Stimulated activated CD8-positive, alpha-beta memory T cell treated with anti-CD3 and anti-CD28 coated beads, Interleukin-2, amount 100 ng/mL, for 48 hours (primary cell): ENCODE measurements at places on chromosomes 11 and 22.

- no peak for DNase-seq
Measured at GRCh38 chr11:33564856-33565453, 135.7 kb downstream of the C11orf91 start.

- peak; percentile 38 for DNase-seq
Measured at GRCh38 chr11:75577207-75577606, 15.2 kb downstream of the SERPINH1 start.

DNA sequence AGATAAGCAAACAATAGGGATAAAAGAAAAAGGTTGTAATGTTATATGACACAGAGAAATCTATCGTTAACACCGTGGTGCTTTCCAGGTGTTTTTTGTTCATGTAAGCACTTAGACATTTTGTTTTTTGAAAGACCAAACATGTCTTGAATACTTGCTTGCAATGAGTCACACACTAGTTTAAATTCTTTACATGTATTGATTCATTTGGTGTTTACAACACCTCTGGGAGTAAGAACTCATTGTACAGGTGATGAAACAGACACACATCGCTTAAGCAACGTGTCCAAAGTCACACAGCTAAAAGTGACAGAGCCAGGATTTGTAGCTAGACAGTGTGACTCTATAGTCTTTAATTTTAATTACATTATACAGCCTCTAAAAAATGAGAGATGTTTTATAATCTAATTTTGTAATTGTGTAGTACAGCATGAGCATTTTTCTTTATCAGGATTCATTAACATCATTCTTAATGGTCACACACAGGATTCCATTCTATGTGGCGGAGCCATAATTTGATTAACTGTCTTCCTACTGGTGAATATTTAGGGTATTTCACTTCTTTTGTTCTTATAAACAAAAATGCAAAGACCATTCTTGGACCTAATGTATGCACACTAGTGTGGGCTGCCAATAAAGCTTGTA lies 148.8 kb downstream of the DBX1 start:
- no peak for DNase-seq

- DNase-seq, result no peak
Measured at GRCh38 chr22:39229688-39230260, 15.0 kb downstream of the PDGFB start.

- DNase-seq, result no peak
Measured at GRCh38 chr22:49894322-49895054, 23.8 kb downstream of the ALG12 start.

DNA sequence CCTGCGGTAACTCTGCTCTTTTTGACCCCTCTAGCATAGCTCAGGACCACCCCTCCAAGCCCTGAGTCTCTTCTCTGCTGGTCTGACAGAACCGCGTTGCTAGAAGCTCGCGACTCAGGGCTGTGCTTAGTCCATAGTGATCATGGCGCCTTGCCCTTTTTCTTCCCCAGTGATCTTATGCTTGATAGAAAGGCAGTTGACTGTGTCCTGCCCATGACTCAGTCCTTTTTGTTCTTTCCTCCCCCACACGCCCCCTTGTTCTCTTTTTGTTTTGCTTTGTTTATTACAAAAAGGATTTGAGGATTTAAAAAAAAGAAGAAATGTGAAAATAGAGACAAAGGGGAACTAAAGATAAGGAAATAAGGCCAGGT lies 17.5 kb downstream of the IL17RA start:
- DNase-seq, result no peak

DNA sequence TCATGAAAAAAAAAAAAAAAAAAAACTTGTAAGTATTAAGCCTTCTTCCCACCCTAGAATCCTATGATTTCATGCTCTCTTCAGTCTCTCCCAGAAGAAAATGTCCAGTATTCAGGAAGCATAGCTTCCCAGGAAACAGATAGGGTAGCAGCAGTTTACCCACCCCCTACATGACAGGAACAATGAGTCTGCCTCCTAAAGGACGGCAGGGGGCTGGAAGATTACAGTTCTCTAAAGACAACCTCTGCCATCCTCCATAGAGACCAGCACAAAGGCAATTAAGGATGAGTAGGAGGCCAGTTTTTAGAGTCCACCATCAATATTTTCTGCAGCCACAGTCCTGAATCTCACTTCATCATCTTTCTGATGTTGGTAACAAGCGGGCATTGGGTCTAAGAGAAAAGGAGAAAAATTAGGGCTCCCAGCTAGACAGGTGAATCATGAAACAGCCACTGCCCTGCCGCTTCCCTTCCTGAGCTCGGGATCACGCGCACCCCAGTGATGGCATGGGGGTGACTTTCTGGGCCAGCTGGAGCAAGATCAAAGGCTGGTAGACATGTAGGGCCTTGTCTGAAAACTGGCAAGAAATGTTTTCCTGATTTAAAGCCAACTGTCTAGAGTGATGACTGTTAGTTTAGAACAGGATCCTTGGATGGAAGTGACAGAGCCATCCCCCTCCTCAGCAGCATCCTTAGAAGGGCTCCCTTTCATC lies 322.8 kb downstream of the LARGE1 start:
- no peak for DNase-seq

DNA sequence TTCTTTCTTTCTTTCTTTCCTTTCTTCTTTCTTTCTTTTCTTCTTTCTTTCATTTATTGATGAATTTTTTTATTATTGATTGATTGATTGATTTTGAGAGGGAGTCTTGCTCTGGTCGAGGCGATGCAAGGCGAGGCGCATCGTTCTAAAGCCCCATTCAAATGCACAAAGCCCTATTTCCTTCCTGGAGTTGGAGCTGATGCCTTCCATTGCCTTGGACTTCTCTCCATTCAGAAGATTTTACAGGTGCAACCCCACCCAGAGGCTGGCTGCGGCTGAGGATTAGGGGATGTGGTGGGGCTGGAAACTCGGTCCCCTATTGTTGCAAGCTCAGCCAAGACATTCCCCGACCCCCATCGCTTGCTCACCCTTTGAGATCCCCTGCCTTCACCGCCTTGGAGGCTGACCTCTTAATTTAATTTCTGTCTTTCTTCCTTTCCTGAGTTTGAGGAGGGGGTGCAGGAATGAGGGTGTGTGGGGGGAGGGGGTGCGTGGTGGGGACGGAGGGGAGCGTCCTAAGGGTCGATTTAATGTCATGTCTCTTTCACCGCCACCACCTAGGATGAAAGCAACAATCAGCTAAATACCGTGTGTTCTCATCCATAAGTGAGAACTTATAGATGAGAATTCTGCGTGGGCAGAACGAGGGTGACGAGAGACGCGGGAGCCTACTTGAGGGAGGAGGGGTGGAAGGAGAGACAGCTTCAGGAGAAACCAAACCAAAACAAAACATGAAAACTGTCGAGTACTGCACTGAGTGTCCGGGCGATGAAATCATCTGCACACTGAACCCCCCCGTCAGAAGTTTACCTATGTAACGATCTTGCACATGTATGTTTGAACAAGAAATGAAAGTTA lies 3913.9 kb upstream of the OR11H1 start:
- DNase-seq, result no peak

DNA sequence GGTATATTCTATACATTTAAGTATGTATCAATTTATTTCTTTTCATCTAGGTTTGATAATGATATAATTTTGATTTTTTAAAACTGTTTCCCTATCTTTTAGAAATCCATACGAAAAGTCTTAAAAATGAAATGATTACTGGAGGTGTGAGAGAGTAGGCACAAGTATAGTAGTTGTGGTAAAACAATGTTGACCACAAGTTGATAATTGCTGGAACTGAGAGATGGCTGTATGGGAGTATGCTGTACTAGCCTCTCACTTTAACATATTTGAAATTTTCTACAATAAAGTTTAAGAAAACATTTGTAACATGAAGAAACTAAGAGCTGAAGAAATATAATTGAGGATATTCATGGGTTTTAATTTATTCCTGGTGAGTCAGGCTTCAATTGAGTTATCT lies 30.0 kb downstream of the FSHB start:
- DNase-seq, result no peak

GRCh38 chr11:19441288-19441687 lies 200.5 kb upstream of the E2F8 start:
- peak; percentile 5 for DNase-seq

- DNase-seq, result no peak
Measured at GRCh38 chr11:66178183-66178582, 90.3 kb upstream of the RAB1B start.

DNA sequence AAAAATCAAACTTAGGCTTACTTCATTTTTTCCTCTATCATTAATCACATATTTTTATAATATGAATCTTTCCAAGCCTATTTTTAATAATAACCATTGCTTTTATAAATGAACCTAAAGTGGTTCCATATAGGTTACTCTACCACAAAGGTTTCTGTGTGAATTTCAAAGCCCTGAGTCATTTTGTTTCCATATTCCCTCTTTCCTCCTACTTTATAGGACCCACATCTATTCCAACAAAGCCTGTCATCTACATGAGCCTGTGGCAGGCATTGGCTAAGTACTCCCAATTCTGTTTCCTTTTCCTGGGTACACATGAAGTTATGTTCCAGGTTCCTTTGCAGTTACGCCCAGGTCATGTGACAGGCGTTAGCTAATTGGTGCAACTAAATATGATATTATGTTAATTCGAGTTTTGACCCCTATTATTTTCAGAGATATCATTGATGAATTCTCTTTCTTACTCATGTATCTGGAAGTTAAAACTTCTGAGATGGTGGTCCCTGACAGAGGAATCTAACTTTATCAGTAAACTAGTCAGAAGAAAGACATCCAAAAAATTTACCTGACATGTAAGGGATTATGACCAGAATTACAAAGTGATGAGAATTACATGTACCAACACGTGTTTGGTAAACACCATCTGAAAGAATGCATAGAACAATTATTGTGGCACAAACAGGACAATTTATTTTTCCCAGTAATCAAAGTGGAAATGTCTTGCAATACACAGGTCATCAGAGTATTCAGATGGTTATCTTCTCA lies 1264.0 kb upstream of the CNTN5 start:
- no peak for DNase-seq

DNA sequence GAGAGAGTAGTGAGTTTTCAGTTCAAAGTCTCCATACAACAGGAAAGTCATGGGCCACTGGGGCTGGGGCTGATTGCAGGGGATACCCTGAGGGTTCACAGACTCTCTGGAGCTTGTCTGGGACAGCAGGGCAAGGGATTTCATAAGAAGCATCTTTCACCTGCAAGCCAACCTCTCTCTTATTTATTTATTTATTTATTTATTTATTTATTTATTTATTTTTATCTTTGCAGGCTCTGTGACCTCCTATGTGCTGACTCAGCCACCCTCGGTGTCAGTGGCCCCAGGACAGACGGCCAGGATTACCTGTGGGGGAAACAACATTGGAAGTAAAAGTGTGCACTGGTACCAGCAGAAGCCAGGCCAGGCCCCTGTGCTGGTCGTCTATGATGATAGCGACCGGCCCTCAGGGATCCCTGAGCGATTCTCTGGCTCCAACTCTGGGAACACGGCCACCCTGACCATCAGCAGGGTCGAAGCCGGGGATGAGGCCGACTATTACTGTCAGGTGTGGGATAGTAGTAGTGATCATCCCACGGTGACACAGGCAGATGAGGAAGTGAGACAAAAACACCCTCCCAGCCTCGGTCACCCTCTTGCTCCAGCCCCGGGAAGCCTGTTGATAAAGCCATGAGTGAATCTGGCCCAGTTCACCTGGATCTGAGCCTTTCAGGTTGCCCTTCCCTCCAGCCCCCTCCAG lies 68.4 kb downstream of the GGTLC2 start:
- no peak for DNase-seq

- no peak for DNase-seq
Measured at GRCh38 chr11:123011510-123011909, 29.9 kb upstream of the BSX start.

- DNase-seq, result no peak
Measured at GRCh38 chr11:66956689-66957290, 1.4 kb downstream of the PC start.

- no peak for DNase-seq
Measured at GRCh38 chr22:50548040-50548920, 2.6 kb downstream of the KLHDC7B start.

GRCh38 chr11:34525888-34526657 lies 12.5 kb upstream of the ELF5 start:
- DNase-seq, result no peak

- DNase-seq, result no peak
Measured at GRCh38 chr11:78453140-78453935, 35.7 kb upstream of the GAB2 start.

- peak; percentile 41 for DNase-seq
Measured at GRCh38 chr11:65180877-65181568, 705 bp upstream of the CAPN1 start.

- DNase-seq, result no peak
Measured at GRCh38 chr22:29079218-29079901, 6.5 kb downstream of the KREMEN1 start.

DNA sequence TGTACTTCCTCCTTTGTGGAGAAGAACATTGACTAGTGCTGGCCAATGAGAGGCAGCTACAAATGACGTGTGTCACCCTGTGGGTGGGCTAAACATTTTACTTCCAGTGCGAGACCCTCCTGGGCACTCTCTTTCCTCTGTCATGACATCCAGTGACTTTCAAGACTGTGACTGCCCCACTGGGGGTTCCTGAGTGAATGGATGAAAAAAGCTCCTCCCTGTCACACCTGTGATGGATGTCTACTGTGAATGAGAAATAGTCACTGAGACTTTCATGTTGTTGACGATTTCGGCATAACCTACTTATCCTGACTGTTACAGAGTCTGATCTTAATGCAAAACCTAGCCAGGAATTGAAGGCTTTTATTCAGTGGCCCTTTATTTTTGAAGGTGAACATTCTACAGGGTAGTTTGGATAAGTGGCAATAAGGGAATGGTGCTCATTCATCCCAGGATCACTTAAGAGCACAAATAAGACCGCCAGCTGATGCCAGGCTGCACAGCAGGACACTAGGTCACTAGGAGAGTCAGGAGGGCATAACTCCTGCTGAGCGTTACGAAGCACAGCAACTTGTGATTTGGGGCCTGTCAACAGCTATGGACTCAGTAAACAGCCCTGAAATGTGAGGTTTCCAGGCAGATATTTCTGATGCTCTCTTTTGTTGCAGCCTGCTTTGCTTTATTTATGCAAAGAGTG lies 636.6 kb downstream of the NTM start:
- DNase-seq, result no peak

- peak; percentile 27 for DNase-seq
Measured at GRCh38 chr11:73218106-73218829, at the start of gene P2RY2. Gene P2RY2, plus strand, starts transcription at chr11:73218281. Its CDS starts 15,879 bp downstream, at chr11:73234160.

DNA sequence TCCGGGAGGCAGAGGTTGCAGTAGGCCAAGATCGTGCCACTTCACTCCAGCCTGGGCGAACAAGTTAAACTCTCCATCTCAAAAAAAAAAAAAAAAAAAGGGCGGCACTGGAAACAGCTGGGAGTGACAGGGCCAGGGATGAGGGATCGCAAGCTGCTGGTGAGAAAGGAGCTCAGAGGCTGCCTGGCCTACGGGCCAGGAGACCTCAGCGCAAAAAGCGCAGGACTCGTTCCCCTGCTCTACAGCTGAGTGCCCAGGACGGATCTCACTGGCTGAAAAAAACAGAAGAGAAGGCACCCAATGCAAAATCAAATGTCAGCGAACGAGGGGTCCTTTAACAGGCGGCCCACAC lies 650 bp upstream of the NUP50 start:
- DNase-seq, result no peak

- DNase-seq, result no peak
Measured at GRCh38 chr11:118746988-118747585, 43.9 kb downstream of the DDX6 start.
